ENCODE measurements at places on chromosomes 16 and 17. TPM values are rescaled to one million over a fixed set of nuclear protein-coding genes. Genes with fewer than 3 reads are reported as not detected.

- peaks cover 76% of the 10 kb centered on the region for H3K4me1 ChIP-seq
- no peak overlapping the region for H3K4me3 ChIP-seq
- H3K27ac ChIP-seq, result peak overlapping the region; percentile 77
- no peaks in the 10 kb centered on the region for H3K27me3 ChIP-seq
- peaks cover 67% of the 10 kb centered on the region for H3K36me3 ChIP-seq
- DNase-seq, result no peak
These were observed 53.0 kb downstream of the N4BP1 start for GRCh38 chr16:48556913-48557351.

Gene KIF1C
- total RNA-seq, result 51.0 TPM

Gene MYH1
- not detected for total RNA-seq

- no peak for DNase-seq
- no peak overlapping the region for H3K27ac ChIP-seq
- H3K36me3 ChIP-seq, result no peaks in the 10 kb centered on the region
These were observed 7.4 kb upstream of the VAC14 start for GRCh38 chr16:70808371-70808770.

All from activated T-helper 2 cell treated with anti-CD3 and anti-CD28 coated beads, Interferon-gamma antibody, Interleukin-2, Interleukin-4, amounts not matched to agents 10 μg/mL and 5 μg/mL and 100 μg/mL, durations not matched to agents 14 hours and 24 hours and 36 hours (primary cell).